ENCODE measurements at places on chromosomes 3 and 15.

GRCh38 chr3:83953417-83954089 is 1005.2 kb upstream of the CADM2 start:
- no peak for DNase-seq

GRCh38 chr3:100114413-100115030 is at the start of gene FILIP1L:
Gene FILIP1L, minus strand, starts transcription at chr3:100114501.
- DNase-seq = no peak

DNA sequence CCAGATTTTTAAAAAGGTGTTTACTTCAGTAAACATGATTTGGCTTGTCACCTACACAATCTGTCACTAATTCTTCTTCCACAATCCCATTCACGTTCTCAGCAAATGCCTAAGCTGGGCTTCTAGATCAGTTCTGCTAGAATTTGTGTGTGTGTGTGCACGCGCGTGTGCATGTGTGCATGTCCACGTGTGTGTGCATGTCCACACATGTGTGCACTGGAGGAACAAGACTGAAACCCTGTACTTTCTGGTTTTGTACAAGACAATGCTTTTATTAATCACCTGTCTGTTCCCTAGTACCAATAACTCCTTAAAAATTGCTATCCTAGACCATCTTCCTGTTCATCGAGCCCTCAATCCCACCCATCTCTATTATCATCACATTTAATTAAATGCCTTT is 229.2 kb downstream of the KCNMB2 start:
- no peak for DNase-seq

DNA sequence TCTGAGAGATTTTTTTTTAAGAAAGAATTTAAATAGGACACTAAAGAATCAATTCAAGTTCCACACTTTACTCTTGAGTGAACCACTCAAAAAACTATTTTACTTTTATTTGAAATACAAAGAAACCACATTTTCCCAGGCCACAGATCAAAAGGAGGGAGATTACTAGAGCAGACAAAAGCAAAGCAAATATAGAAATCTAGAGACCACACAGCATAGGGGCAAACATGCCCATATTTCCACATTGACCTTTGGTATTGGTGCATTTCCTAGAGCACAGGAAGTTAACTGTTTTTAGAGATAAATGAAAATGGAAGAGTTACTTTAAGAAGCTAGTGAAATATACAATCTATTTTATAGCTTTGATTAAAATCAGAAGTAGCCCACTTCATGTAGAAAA is 27.5 kb upstream of the ZCWPW2 start:
- DNase-seq = no peak

GRCh38 chr15:68258692-68259091 is 18.9 kb upstream of the FEM1B start:
- no peak for DNase-seq

- no peak for DNase-seq
These were observed 583.8 kb upstream of the NECTIN3 start for GRCh38 chr3:110487840-110488239.

- no peak for DNase-seq
These were observed 10.6 kb upstream of the LEO1 start for GRCh38 chr15:51982013-51982769.

- no peak for DNase-seq
These were observed 19.4 kb downstream of the CA12 start for GRCh38 chr15:63362196-63362595.

DNA sequence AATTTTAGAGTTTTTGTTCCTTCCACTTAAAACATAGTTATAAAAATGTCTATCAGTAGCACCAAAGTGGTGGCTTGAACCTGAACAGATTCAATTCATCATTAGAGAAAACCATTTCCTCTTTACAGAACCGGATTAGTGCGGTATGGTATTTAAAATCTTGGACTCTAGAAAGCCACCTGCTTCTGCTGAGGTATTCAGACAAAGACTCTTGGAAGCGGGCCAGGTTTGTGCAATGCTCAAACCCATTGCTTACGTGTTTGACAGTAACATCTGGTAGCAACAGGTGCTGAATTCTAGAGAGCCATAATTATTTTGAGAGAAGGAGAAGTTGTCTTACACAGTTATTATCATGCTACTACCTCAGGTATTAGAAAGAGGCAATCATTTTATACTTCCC is 290.5 kb downstream of the NAALADL2 start:
- no peak for DNase-seq

- no peak for DNase-seq
These were observed 769.9 kb upstream of the ROBO1 start for GRCh38 chr3:80537680-80538079.

DNA sequence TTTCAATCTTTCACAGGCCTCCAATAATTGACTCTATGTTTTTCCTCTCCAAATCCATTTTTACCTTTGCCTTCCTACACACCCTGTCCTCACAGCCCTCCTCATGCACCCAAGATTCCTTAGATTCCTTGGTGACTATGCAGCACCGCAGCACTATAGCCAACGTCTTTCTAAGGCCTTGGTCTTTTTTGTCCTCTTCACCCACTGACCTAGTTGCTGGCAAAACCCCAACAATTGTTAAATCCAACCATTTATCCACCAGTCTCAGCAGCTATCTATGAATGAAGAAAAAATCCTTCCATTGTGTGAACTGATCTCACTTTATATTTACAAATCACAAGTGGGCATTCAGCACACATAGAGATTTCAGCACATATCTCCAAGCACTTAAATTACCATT is 203.9 kb downstream of the VGLL3 start:
- no peak for DNase-seq

DNA sequence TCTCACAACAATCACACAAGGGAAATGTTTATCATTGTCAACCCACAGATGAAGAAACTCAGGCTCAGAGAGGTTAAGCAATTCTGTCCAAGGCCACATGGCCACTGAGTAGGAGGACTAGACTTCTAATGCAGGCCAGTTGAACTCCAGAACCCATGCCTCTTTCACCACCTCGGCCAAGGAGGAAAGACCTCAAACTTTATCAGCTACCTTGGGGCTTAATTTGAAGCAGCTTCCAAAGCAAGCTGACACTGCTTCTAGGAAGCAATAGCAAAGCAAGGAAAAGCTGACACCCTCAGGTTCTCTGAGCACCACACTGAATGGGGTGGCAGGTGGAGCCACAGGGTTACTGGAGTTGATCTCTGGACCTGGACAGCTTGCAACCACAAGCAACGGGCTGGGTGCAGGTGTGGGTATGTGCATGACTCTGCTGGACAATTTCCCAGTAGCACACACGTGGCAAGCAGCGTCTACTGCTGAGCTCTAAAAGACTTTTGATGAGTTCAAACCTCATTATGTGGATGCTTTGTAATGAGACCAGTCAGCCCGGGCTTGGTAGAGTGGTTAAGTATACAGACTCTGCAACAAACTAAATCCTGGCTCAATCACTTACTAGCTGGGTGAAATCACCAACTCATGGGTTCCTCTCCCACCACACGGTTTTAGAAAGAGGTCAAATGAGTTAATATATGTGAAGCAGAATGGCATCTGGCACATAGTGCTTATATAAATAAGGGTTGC is 23.1 kb downstream of the CCNL1 start:
- no peak for DNase-seq
